NCI-H524 treated with DMSO at 0.1 percent for 48 hours (cell line): ENCODE measurements at places on chromosomes 5 and 9.

DNA sequence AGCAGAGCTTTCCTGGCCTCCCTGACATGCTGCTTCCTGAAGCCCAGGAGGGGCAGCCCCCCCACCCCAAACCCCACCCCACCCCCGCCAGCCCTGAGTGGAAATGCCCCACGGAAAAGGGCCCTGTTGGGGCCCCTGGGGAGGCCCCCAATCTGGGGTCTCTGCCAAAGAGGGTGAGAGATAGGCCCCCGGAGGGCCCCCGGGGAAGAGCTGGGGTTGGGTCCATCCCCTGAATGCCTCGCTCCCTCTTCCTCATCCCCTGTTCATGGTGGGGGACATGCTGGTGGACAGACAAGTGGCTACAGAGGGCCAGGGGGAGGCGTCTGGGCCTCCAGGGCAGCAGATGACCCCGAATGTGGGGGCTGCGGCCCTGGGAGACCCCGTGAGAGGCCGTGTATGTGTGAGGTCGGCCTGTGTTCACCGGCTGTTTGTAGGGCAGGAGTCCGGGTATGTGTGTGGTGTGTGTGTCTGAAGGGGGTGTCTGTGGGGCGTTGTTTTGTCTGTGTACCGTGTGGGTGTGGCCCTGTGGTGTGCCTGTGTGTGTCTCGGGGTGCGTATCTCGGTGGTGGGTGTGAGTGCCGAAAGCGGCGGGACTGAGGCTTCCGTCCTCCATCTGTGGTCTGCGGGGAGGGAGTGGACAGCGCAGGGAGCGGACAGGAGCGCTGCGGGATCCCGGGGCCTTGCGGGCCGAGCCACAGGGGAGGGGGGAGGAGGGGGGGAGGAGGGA is 11.3 kb downstream of the C9orf50 start:
- no peak for DNase-seq

DNA sequence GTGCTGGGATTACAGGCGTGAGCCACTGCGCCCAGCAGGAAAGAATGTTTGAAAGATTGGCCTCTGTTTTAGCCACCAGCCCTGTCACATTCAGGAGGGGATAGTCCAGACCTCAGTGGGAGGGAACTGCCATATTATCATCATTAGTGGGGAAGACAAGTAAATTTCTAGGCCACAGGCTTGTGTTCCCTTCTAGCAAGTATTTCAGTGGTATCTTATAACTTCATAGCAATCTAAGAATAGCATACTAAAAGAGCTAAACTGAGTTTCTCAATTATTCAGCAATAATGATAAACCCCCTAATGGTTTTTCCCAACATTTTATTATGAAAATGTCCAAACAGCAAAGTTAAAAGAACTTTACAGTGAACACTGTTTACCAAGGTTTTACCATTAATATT is 30.0 kb downstream of the SLC25A51 start:
- DNase-seq, result no peak

GRCh38 chr5:36028816-36029465 is 37.7 kb downstream of the UGT3A2 start:
- no peak for DNase-seq

DNA sequence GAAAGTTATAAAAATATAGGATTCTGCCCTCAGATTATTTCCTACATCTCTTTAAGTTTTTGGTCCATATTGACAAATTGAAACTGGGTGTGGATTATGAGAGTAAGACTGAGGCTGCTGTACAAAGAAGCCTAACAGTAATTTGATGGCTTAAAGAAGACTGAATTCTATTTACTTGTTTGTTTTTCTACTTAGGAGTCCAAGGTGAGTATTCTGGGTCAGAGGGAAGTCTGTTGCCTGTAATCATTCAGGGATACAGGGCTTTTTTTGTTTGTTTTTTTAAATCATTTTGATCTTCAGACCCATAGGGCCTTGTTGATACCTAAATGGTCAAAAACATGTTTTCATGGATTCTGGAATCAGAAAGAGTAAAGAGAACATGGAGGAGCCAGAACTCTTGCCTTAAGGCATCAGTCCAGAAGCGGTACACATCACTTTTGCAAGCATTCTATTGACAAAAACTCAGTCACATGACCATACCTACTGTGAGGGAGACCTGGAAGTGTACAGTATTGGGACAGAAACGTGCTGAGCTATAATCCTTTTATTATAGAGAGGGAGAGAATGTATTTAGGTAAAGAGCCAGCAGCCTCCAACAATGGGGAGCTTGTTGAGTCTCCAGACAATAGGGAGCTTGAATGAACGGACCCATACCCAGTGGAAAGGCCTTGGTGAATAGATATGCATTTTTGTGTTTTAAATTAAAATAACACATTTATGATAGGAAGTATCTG is 102.7 kb downstream of the LRRC70 start:
- DNase-seq, result no peak

DNA sequence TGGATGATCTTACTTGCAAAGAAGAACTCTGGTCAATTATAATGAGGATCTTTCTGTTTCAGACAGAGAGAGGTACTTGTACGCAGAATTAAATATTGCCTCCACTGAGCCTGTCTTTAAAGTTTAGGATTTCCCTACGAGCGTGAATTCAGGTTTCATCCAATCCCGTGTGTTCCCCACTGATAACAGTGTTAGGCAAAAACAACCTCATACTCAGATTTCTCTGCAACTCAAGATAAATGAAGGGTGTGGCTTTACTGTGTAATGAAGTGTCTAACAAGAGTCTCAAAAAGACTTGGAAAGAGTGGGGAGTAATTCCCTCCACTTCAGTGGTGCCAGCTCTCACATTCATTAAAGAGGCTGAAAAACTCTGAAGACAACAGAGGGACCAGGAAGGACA is 53.2 kb upstream of the ACO1 start:
- DNase-seq, result no peak

GRCh38 chr5:95915999-95916686 is 45.5 kb downstream of the ELL2 start:
- DNase-seq, result no peak

- no peak for DNase-seq
Measured at GRCh38 chr9:6739218-6739617, 18.6 kb upstream of the KDM4C start.

DNA sequence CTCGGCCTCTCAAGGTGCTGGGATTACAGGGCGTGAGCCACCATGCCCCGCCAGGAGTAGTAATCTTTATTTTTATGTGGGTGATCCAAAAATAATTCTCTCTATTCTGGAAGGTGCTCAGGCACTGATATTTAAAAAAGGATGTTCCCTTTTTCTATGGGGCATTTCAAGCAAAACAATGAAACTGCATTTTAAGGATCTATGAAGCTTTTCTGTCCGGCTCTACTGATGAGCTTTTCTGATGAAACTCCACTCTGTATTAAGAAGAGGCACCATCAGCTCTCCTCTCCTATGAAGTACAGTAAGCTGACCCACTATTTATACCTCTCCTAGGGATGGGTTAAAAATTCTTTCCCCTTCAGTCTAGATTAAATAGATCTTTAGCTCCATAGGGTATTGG is 7.4 kb downstream of the ADAM19 start:
- DNase-seq, result no peak

GRCh38 chr5:127294829-127295228 is 4.2 kb downstream of the MEGF10 start:
- DNase-seq, result no peak
